Caco-2 (cell line): ENCODE measurements at places on chromosomes 16 and 17. TPM values are rescaled to one million over a fixed set of nuclear protein-coding genes. Genes with fewer than 3 reads are reported as not detected.

The ENPP7 gene
- 0.30 and 0.34 TPM in 2 replicates for total RNA-seq

The SLC26A11 gene
- 37.1 and 46.0 TPM in 2 replicates for total RNA-seq

The KRT25 gene
- total RNA-seq: not detected in 2 replicates

The NOL11 gene
- 69.0 and 73.6 TPM in 2 replicates for total RNA-seq

The ITGAD gene
- total RNA-seq: not detected in 2 replicates

The RDM1 gene
- 9.9 and 12.9 TPM in 2 replicates for total RNA-seq

The CCL3 gene
- not detected in 2 replicates for total RNA-seq

The KRTAP16-1 gene
- total RNA-seq: not detected in 2 replicates

DNA sequence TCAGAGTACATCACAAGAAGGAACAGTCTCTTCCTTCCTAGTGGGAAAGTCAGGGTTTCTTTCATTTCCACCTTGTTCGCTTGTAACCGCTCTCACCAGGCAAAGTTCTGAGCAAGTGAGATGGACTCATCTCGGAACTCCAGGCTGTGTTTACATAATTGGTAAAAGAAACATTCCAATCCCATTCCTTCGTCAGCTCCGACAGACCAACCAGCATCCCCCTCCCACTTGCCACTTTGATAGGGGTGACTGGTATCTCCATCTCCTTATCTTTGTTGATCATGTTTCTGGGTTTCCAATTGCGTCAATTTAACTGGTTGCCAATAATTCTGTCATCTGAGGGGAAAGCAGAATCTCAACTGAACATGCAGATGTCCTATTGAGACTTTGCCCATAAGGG lies 36.8 kb upstream of the LYRM9 start:
- peak; percentile 65 for DNase-seq

GRCh38 chr17:68804777-68805520 lies 150.2 kb downstream of the ABCA8 start:
- DNase-seq: no peak

DNA sequence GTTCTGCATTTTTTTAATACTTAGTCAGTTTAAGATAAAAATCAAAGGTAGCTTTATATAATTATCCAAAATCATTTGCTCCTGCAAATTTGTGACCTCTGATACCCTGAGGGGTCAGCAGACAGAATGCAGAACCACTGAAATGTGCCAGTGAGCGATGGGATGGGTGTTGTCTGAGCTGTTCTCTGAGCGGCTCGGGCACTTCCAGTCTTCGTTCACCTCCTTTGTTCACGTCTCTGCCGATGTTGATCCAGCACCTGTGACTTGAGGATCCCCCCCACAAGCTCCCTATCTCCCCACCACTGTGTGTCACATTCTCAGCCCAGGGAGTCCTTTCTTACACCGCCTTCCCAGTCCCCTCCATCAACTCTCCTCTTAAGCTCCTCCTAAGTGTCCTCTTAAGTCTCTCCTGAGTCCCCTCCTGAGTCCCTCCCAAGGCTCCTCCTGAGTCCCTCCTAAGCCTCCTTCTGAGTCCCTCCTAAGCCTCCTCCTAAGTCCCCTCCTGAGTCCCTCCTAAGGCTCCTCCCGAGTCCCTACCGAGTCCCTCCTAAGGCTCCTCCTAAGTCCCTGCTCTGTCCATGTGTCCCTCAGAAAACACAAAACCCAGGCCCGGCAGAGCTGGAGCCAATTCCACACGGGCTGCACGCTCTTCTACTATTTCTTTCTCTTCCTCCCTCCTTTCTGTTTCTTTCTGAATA lies 47.5 kb downstream of the RNF213 start:
- no peak for DNase-seq

DNA sequence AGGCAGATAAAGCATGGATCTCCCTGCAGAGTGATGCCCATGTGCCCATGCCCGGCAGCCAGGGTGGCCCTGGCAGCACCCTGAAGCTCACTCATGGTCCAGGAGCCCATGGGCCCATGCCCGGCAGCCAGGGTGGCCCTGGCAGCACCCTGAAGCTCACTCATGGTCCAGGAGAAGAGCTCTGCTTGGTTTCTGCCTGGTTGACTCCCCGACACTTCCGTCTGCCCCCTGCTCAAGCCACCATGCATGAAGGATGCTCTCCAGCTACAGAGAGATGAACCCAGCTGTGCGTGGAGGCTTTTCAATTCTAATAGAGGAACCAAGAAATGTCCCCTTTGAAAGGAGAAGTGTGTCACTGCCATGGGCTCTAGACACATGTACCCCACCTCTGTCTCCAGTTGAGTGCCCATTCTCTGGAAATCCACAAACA lies 8.7 kb downstream of the CCL17 start:
- no peak for DNase-seq

DNA sequence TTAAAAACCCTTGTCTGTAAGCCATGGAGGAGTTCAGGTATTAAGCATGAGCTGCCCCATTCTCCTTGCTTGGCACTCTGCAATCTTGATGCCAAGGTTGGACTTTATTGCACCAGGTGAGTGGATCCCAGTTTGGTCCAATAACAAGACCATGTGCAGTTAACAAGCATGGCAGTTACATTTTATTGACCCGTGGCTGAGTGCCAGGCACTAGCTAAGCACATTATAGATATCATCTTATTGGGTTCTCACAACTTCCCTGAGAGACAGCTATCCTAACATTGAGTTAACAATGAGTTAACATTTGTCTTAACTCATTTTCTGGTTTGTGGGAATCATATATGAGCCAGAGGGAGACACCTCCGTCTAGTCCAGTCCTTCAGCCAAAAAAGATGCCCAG lies 21.8 kb downstream of the LYRM9 start:
- peak; percentile 14 for DNase-seq

DNA sequence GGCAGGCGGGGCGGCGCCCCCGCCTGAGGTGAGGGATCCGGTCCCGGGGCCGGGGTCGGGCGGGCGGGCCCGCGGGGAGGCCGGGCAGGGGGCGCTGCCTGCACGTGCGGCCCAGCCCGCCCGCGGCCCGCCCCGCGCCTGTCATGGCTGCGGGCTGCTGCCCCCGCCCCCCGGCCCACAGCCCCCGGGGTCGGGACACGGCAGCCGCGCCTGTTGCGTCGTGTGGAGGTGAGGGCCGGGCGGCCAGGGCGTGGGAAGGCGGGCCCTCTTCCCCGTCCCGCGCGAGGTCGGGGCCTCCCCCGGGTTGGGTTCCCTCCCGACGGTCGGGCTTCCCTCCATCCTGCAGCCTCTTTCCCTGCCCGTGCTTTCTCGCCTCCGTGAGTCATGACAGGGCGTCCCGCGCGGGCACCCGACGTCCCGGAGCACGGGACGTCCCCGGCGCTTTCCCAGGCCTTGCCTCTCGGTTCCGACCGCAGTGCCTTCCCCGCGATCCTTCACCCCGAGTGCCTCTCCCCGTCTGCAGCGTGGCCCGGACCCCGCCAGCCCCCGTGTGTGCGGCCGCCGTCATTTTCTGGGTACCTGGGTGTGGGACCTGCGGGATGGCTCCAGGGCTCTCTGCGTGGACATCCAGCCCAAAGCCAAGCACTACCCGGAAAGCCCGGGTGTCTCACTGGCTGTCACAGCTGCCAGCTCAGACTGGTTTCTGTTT lies 76.7 kb downstream of the CHD9 start:
- DNase-seq: peak; percentile 60

GRCh38 chr16:89921702-89922476 lies 1.3 kb upstream of the TUBB3 start:
- peak; percentile 70 for DNase-seq

DNA sequence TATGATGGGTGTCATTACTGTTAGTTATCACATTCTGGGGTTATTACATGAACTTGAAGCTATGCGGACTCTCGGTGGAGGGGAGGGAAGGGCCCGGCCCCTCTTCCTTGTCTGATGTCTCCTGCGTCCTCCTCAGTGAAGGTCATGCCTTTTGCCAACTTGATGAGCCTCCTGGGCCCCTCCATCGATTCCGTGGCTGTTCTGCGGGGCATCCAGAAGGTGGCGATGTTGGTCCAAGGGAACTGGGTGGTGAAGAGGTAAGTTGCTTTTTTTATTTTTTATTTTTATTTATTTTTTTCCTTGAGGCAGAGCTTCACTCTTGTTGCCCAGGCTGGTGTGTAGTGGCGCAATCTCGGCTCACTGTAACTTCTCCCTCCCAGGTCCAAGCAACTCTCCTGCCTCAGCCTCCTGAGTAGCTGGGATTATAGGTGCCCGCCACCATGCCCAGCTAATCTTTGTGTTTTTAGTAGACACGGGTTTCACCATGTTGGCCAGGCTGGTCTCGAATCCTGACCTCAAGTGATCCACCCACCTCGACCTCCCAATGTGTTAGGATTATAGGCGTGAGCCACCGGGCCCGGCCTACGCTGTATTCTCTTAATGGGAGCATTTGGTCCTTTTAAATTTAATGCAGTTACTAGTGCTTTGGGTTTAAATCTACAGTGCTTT lies 21.6 kb downstream of the POLR3E start:
- no peak for DNase-seq

GRCh38 chr17:76887802-76888201 lies 19.6 kb downstream of the MGAT5B start:
- no peak for DNase-seq

- DNase-seq: no peak
Observed at GRCh38 chr17:9123594-9124553, 102.6 kb downstream of the NTN1 start.

DNA sequence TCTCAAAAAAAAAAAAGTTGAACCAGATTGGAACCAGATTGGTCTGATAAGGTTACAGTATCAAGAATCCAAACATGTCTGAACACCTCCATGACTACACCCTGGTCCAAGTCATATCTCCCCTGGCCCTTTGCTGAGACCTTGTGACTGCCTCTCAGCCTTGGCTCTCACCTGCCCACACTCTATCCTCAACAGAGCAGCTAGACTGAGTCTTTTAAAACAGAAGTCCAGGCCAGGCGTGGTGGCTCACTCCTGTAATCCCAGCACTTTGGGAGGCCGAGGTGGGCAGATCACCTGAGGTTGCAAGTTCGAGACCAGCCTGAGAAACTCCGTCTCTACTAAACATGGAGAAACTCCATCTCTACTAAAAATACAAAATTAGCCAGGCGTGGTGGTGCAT lies 91.7 kb downstream of the AIPL1 start:
- no peak for DNase-seq

GRCh38 chr17:75241502-75241901 lies 19.9 kb downstream of the GGA3 start:
- DNase-seq: no peak

DNA sequence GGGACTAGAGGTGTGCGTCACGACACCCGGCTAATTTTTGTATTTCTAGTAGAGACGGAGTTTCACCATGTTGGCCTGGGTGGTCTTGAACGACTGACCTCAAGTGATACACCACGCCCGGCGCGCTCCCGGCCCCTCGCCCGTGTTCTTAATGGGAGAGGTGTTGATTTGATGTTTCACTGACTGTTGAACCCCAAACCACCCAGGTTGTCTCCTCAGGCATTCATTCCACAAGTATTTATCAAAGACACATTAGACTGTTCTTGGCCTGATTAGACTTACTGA lies 1.4 kb downstream of the CENPN start:
- no peak for DNase-seq

- no peak for DNase-seq
Observed at GRCh38 chr17:29165800-29166506, 14.2 kb downstream of the MYO18A start.

DNA sequence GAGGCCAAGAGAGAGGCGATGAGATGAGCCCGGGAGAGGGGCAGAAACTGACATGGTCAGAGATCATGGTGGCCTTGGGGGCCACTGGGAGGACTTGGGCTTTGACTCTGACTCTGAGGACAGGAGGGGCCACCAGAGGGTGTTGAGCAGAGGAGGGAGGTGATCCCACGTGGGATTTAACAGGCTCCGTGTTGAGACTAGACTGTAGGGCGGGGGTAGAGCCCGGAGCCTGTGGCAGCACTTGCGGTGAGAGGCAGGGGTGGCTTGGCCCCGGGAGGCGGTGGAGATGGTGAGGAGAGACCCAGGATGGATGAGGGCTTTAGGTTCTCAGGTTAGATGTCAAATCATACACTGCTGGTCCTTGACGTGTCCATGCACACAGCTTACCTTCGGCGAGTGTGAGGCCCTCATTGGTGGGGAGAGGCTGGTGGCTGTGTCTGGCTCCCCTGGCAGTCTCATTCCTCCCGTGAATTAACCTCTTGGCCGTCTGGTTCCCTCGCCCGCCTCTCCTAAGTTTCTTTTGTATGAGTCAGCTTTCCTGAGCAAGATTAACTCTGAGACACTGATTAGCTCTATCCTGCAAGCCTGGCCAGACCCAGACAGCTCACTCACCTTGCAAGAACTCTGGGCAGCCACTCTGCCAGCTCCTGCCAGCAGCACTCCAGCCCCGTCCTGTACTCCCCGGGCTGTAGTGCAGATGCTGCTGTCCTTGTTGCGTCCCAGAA lies 39.7 kb downstream of the VPS35L start:
- DNase-seq: peak; percentile 33

DNA sequence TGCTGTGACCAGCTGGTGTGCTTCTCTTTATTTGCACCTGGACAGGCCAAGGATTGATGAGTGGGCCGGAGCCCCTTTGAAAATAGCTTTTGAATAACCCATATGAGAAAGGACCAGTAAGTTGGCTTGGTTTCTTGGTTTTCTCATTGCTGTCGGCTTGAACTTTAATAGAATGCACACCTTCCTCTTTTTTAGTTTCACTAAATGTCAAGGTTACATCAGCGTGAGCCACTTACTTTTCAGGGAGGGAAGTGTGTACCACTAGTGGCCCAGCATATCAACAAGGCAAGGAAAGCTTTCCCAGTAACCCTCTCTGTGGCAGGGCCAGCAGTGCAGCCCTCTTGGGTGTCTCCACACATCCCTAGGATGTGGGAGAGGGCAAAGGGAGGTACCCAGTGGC lies 433.3 kb downstream of the CA10 start:
- DNase-seq: no peak

DNA sequence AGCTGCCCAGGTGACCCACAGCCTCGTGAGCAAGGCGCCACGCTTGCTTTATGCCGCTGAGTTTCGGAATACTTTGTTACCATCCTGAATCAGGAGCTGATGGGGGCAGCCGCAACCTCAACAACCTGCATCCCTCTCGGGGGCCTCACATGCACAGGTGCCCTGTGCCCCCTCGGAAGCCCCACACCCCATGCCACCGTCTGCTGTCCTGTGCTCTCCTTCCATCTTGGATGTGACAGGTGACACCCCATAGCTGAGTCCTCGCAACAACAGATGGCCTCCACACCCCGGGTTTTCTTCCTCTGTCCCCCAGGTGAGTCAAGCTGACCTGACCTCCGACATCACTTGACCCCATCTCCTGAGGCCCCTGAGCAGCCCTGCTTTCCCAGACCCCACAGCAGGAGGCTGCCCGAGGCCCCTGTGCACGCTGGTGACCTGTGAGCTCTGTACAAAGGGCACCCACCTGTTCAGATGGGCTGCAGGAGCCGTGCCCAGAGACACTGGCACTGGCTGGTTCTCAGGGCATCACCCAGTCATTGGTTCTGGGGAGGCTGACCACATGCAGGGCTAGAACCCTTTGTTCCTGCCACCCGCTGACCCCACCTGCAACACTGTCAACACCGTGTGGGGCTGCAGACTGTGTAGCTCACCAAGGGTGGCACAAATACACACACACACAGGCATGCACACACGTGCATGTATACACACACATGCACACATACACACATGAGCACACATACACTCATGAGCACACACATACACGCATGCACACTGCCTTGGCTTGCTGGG lies 57.7 kb downstream of the RMI2 start:
- no peak for DNase-seq

- DNase-seq: no peak
Observed at GRCh38 chr16:11624636-11625607, 38.2 kb upstream of the LITAF start.
